ENCODE measurements at places on chromosomes 3 and 15. TPM values are rescaled to one million over a fixed set of nuclear protein-coding genes. Genes with fewer than 3 reads are reported as not detected.

DNA sequence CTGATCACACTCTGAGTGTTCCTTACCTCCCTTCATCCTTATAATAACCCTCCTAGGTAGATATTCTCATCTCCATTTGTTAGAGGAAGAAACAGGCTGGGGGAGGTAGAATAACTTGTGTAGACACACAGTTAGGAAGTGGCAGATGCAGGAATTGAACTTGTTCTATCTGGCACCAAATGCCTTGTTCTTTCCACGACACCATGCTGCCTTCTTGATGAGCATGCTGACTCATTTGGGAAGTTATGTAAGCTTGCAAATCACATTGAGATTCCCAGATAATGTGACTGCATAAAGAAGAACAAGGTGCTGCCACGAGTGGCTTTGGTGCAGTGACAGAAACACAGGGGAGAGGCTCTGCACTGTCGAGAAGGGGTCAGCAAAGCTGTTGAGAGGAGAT lies 27.5 kb upstream of the NDUFB4 start:
- no peak for DNase-seq

The PP2D1 gene
- total RNA-seq: not detected

DNA sequence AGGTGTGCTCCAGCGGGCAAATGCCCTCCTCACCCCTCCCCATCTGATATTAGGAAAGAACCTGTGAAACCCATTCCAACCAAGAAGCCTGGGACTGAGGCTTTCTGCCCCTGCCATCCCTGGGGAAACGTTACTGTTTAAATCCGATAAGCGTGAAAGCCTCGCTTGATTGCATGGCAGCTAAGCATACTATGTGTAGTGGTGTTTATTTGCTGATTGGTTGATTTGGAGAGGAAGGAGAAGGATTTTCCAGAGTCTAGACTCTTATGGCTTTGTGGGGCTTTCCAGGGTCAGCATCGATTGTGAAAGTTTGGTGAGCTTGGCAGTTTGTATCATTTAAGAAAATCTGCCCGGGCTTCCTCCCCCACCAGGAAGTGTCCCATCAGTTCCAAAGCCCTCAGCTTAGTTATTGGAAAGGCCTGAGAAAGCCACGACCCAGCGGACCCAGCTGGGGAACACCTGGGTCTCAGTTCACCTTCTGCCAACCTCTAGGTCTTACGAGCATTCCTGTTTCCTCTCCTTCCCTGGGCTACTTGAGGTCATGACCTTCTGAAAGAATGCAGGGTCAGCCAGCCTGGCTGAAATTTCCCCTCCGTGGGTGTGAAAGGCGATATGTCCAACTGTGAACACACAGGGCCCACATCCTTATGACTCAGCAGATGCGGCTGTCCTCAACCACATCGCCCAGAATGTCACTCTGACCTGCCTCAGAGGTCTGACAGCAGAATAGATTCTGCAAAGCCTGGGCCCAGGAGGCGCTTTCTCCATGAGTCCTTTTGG lies 62.8 kb upstream of the HERC1 start:
- no peak for DNase-seq

DNA sequence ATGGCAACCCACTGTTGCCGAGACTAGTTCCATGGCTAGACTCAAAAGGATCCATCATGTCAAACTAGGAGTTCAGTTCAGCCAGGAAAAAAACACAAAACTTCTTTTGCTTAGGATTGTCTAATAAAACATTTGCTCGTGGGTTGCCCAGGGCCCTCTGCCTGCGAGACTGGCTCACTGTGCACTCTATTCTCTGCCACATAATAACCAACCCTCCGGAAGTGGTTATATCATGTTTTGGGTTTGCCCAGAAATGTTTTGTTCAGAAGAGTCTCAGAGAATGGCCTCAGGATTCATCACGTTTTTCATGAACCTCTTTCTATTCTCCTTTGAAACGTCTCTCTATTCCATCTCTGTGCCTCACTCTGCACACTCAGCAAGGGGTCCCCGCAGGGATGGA lies 216.1 kb downstream of the SV2B start:
- DNase-seq: no peak

The USP8 gene
- total RNA-seq: 77.9 TPM

The PLA2G4D gene
- not detected for total RNA-seq

- no peak for DNase-seq
Measured at GRCh38 chr15:33994005-33994615, 25.8 kb downstream of the CHRM5 start.

The MST1R gene
- total RNA-seq: 2.7 TPM
